ENCODE measurements at places on chromosomes 3 and 15.

GRCh38 chr3:63798949-63799348 is 20.1 kb upstream of the C3orf49 start:
- no peak for DNase-seq

GRCh38 chr3:14839236-14839635 is 20.5 kb downstream of the FGD5 start:
- no peak for DNase-seq

- DNase-seq: no peak
These were observed 20.0 kb downstream of the SLC35G2 start for GRCh38 chr3:136838641-136839555.

DNA sequence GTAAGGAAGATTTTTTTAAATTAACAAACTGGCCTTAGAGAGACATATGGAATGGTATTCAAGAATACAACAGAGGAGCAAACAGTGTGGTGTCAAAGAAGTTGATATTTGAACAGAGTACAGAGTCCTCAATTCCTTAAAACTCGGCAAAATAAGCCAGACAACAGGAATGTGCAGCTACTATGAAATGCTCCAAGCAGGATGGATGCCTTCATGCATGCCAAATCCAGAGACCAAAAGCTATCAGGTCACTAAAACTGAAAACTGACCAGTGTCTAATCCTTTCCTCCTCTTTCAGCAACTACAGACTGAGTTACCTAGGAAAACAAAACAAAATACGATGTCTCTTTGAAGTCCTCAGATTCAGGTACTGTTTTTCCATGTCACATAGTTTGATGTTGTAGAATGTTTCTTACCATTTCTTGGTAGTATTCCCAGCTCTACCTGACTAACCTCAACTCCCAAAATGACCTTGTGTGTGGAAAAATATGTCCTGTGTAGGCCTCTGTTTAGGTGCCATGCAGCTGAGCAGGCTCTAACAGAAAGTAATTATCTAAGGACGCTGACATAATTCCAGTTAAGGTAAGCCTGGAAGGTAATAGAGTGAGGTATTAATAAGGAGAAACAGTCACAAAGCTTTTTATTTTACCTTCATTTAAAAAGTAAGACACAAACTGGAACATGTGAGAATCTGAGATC is 46.9 kb downstream of the TBL1XR1 start:
- DNase-seq: no peak

- no peak for DNase-seq
These were observed 7.3 kb upstream of the HRH1 start for GRCh38 chr3:11146773-11147660.

- no peak for DNase-seq
These were observed 21.3 kb downstream of the RTF1 start for GRCh38 chr15:41438206-41438605.

- DNase-seq: peak; percentile 58
These were observed 235.1 kb downstream of the UACA start for GRCh38 chr15:70528270-70528706.

GRCh38 chr3:65597226-65597951 is 441.3 kb downstream of the MAGI1 start:
- DNase-seq: no peak

- DNase-seq: no peak
These were observed 631 bp upstream of the CNBP start for GRCh38 chr3:129184396-129184657.

DNA sequence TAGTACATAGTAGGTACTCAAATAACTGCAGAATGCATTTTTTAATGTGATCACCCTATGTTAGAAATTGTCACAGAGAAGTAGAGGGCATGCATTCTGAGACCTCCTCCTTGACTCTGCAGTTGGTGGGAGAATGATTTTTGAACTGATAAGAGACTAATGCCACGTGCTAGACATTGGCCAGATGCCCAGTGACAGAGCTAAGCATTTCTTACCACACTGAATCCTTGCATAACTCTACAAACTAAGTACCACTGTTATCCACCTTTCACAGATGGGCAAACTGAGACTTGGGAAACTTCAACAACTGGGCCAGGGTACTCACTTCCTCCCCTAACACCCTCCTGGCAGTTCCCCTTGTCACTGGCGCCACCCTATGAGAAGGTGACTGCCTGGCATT is 33.5 kb upstream of the SPATA12 start:
- DNase-seq: no peak

- DNase-seq: no peak
These were observed 159.4 kb upstream of the UBE2E1 start for GRCh38 chr3:23646184-23646920.

DNA sequence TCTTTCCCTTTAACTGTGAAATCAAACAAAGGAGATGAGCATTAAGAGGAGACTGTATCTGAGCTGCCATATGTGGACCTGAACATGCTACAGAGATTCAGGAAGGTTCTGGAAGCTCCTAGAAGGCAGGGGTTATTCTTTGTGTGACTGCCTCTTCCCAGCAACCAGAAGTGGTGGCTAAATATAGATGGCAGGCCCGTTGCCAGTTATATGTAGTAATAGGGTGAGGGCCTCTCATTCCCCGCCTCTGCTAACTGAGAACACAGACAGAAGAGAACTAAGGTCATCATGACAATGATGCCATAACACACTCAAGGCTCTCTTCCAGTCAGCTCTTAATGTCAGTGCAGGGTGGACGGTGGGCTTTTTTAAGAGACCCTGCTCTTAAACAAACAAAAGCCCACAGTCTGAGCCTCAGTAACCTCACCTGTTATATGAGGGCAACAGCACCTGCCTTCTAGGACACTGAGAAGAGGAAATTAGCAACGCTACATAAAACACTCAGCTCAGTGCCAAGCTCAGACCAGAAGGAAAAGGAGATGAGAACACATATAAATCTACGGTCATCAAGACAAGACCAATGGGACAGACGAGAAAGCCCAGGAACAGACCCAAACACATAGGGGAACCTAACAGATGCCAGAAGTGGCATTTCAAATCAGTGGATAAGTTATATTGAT is 22.3 kb downstream of the CFAP92 start:
- no peak for DNase-seq

DNA sequence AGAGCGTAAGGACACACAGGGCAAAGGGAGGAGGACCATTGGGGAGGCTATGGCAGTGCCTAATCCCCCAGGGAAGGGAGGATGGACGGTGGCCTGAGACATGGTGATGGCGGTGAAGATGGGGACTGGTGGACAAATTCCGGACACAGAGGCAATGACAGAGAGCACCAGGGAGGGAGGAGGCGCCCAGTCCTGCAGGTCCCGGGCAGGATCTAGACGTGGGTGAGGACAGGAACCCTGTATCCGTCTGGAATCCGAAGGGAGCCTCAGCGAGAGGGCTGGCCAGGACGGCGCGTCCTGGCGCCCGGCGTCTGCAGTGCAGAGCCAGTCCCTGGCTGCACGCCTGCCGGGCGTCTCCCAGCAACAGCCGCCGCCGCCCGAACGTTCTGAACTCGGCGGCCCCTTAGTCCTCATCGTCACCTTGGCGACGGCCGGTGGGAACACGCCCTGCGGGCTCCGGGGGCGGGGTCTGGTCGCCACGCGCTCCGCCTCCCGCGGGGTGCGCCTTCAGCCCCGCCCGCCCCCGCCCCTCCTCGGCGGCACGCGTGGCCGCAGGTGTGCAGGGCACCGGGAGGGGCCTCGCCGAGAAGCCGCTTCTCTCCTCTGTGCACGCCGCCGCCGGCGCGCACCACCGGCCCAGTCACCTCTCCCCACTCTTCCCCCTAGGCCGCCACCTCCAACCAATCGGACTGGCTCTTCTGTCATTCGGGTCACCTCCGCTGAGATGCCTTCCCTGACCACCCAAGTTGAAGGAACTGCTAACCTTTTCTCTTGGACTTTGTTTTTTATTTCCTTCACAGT is 11.6 kb downstream of the XIRP1 start:
- peak; percentile 94 for DNase-seq

- DNase-seq: no peak
These were observed 30.8 kb downstream of the ST3GAL6 start for GRCh38 chr3:98793971-98794370.

- DNase-seq: no peak
These were observed 9.0 kb downstream of the PIK3R4 start for GRCh38 chr3:130737622-130738021.

DNA sequence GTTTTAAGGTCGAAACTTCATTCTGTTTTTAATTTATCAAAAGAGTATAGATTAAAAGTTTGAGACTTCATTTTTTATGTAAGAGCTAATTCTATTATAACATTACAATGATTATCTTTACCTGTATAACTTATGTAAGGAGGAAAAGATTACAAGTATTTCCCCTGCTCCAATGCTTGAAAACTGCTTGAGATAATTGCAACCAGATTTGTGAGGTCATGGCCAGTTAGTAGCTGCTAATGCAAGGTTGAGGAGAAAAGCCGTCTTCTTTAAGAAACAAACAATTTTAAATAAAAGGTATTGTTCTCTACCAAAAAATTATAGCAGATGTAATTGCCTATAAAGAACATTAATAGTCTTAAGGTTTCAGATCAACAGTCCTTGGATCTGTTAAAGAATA is 208.3 kb upstream of the UBE2E2 start:
- DNase-seq: no peak

GRCh38 chr3:170360466-170360865 is 3.0 kb downstream of the SKIL start:
- DNase-seq: no peak

- no peak for DNase-seq
These were observed 42.1 kb downstream of the ABHD5 start for GRCh38 chr3:43732747-43733425.

DNA sequence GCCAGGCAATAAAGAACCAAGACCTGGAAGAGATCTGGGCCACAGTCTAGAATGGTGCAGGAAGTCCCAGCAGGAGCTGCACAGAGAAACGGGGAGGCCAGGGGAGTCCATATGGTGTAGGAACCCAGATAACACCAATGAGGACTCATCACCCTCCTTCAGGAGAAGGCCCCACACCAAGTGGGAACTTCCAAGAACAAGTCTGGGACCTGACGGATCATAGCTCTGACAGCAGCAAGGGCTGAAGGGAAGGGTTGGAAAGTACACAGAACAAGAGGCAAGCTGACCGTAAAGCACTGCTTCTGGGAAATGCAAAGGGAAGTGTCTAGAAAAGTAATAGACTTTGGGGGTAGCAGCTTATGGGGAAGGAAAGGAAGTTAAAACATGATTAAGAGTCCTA is 34.5 kb downstream of the ANO10 start:
- no peak for DNase-seq

- no peak for DNase-seq
These were observed 11.9 kb upstream of the MUC20 start for GRCh38 chr3:195708626-195709481.

DNA sequence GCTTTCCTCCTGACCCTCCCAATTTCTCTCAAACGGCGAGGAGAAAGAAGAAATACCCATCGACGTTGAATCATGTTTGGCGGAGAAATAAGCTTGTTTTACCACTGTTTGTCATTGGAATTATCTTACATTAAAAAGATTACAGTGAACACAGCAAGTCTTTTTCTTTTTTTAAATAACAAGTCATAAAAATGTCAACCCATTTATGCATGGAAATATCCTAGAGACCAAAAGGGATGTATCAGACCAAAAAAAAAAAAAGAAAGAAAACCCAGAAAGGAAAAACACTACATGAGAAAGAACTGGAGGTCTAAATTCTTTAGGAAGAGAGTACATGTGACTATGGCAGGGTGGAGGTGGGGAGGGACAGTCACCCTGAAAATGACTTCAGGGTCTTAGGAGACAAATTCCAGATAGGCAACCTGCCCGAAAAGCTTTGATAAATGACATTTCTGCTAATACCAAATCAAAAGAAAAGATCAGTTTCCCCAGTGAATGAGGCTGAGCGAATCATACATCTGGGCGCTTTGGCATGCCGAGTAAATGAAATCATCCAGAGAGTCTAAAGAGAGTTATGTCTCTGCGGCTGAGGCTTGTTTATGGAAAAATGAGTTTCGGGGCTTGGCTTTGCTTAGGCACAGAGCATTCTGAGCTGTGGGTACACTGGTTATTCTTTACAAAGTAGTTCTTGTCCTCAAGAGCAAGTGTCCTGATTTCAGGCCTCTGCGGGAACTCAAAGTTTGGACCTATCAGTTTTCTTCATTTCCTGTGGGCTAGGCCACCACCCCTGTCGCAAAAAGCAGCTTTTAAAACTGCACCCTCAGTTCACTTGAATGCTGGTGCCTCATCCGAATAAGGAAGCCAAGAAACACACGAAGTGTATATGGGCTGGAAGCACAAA is 110.1 kb upstream of the TGFBR2 start:
- DNase-seq: no peak

- no peak for DNase-seq
These were observed 110.4 kb downstream of the C3orf70 start for GRCh38 chr3:185042312-185043050.

DNA sequence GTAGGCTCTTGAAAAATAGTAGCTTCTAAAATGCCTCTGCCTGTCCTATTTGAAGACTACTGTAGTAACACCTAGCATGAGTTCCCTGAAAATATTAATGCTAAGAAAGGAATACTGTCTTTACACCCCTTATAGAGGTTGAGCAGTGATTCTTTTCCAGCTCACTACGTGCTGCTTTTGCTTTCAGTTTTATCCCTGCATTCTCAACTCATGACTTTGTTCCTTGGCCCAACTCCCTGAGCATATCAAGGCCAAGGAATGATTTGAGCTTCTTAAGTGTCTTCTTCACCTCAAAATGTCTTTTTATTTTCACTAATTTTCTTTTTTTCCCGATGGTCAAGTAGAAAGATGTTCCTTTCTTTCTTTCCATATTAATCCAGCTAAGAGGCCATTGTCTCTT is 16.5 kb upstream of the P2RY13 start:
- DNase-seq: no peak

DNA sequence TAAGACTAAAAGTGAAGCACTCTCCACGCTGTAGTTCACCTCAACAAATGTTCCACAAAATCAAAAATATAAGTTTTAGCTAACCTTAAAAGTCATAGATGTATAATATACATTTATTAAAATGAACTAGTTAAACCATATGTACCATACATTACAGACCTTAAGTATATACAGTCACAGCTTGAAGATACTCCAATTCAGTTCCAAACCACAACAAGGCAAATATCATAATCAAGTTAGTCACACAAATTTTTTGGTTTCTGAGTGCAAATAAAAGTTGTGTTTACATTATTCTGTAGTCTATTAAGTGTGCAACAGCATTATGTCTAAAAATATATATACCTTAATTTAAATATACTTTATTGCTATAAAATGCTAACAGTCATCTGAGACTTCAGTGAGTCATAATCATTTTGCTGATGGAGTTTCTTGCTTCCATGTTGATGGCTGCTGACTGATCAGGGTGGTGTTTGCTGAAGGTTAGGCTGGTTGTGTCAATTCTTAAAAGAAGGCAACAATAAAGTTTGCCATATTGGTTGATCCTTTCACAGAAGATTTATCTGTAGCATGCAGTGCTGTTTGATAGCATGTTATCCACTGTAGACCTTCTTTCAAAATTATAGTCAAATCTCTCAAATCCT is 736.7 kb downstream of the NSUN3 start:
- no peak for DNase-seq

- no peak for DNase-seq
These were observed 14.4 kb upstream of the GNAI2 start for GRCh38 chr3:50221411-50222168.

- DNase-seq: no peak
These were observed 69.0 kb downstream of the UBE2E2 start for GRCh38 chr3:23271876-23272741.

- no peak for DNase-seq
These were observed 19.4 kb upstream of the UBE2E2 start for GRCh38 chr3:23183731-23184130.

- no peak for DNase-seq
These were observed 299.7 kb upstream of the LMCD1 start for GRCh38 chr3:8201886-8202285.
